ENCODE measurements at places on chromosomes 1 and 21. TPM values are rescaled to one million over a fixed set of nuclear protein-coding genes. Genes with fewer than 3 reads are reported as not detected.

Gene TMEM61
- not detected for total RNA-seq

Gene C1orf232
- not detected for total RNA-seq

- DNase-seq: no peak
These were observed 252.1 kb downstream of the DISC1 start for GRCh38 chr1:231878737-231879136.

- no peak for DNase-seq
These were observed 9.0 kb upstream of the HTR6 start for GRCh38 chr1:19655718-19656080.

DNA sequence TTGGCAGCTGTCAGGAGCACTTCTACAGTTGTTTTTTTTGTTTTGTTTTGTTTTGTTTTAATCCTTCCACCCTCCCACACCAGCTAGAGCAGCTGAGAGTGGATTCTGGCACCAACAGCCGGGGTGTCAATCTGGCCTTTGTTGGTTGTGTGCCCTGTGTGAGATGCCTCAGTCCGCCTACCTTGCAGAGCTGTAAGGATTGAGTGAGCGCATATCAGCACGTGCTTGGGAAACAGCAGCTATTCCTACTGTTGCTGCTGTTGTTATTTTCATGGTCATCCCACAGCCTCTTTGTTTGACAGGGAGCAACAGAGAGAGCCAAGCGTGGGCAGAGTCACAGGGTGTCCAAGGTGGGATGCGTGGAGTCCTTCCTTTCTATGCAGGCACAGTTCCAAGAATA, 50.4 kb downstream of the PGBD5 start:
- DNase-seq: no peak

DNA sequence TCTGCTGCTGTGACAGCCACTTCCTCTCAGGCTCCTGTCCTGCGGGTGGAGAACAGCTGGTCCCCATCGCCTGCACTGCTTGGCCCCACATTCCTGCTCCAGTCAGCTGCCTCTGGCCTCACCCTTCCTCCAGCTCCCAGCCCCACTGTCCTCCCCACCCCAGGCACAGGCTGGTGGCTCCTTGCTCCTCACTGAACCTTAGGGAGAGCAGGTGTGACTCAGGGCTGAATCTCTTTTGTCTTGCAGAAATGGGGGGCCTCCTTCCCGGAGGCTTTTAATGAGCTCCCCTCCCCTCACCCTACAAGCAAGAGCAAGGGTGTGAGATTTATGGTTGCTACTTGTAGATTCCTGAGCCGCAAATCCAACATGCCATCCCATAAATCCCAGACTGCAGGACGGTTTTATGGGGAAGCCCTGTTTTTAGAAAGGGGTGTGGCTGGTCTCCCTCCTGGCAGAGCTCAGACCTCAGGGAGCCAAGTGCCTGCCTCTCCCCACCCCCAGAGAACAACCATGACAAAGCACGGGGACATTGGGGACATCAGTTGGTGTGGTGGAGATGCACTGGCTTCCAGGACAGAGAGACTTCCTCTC, 15.2 kb downstream of the CDK18 start:
- no peak for DNase-seq

GRCh38 chr1:204829133-204829825, 41.4 kb upstream of the NFASC start:
- DNase-seq: no peak

DNA sequence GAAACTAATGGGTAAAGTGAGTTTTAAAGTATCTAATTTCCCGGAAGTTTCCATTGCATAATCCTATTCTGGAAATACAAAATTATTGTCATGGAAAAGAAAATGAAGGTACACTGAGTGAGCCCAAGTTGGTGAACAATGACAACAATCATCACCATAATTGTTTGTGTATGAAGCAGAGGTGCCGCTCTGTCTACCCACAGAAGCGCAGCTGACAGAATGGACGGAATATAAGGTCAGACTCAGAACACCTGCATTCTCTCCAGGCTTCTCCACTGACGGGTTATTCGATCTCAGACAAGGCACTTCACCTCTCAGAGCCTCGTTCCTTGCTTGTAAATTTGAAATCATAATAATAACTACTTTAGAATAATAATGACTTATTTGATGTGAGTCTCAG, 99.1 kb upstream of the NGF start:
- DNase-seq: no peak

All from NCI-H460 (cell line).